ENCODE measurements at places on chromosomes 16 and 17.

GRCh38 chr17:63407741-63408330, 38.3 kb downstream of the CYB561 start:
- no peak for DNase-seq

DNA sequence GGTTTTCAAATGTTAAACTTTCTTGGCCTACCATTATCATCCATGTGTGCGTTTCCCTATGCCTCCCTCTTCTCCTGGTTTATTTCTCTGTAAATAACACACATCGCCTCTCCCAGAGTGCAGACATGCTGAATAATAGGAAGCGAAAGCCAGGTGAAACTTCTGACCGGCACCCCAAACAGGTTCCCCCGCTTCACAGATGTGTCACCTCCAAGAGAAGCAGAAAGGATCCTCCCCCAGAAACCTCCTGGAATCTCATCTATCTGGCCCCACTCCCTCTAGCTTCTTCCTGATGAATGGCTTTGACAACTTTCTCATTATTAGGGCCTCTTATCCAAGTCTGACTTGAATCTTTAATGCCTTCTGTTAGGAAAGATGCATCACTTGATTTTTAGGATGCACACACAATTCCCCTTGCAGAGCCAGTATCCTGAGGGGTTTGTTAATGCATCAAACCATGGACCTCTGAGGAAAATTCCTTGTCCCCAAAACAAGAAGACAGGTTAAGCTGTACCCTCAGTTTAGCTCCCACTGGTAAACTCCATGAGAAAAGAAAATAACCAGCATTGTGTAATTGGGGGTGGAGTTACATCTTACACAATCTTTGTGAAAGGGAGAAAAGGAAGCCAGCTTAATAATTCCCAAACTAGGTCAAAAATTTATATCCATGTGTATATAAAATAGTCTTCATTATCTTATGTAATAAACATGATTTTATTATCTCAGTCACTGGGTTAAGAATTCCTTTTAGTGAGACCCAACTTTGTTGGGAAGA, 20.1 kb upstream of the HYDIN start:
- DNase-seq = no peak

DNA sequence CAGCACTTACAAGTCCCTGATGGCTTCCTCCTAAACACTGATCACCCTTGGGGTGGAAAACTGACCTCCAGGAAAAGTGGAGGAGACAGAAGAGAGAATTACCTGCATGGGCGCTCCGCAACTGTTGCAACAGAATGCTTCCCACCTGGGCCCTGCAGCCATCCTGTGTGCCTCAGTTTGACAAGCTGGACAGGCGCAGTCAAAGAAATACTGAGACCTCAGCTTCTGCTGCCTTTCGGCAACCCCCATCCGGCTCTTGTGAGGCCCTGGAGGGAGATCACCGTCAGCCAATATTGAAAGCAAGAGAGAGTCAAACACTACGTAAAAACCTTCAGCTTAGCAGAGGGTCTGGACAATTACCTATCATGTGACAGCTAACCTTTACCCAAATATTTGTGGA, 24.8 kb downstream of the SERPINF1 start:
- no peak for DNase-seq

- DNase-seq = no peak
Measured at GRCh38 chr16:68346892-68347480, 36.2 kb downstream of the PRMT7 start.

DNA sequence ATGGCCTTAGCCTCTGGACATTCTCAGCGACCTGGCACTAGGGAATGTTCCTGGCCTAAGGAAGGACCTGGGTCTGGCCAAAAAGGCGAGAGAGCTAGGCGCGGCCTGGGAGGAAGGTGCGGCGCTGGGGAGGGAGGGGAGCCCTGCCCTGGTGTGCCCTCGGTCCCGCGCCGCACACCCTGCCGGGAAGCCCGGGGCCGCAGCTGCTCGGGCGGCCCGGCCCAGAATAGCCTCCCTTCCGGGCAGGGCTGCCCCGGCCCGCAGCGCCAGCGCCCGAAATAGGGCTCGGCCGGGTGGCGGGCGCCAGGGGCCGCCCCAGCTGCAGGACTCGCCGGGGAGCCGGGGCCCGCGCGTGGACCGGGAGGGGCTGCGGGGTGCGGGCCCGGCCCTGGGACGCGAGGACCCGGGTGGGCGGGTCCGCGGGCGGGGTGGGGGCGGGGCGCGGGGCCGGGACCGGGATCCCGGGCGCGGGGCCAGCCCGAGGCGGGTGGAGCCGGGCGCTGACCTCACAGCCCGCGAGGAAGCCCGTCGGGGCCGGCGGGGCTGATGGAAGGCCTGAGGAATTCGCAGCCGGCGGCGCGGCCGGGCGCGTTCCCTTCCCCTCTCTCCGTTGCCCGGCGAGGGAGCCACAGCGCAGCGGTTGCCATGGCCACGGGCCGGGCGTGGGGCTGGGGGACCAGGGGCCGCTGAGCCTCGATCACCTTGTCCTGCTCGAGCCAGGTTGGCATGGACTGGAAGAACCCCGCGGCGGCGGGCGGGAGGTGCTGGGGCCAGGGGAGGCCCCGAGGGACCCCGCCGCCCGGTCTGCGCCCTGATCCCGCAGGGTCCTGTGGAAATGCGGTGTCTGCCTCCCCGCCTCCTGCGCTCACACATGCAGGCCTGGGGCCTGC, 18.1 kb downstream of the SOCS3 start:
- DNase-seq = no peak

- DNase-seq = no peak
Measured at GRCh38 chr17:43169561-43170139, 1.4 kb upstream of the NBR1 start.

DNA sequence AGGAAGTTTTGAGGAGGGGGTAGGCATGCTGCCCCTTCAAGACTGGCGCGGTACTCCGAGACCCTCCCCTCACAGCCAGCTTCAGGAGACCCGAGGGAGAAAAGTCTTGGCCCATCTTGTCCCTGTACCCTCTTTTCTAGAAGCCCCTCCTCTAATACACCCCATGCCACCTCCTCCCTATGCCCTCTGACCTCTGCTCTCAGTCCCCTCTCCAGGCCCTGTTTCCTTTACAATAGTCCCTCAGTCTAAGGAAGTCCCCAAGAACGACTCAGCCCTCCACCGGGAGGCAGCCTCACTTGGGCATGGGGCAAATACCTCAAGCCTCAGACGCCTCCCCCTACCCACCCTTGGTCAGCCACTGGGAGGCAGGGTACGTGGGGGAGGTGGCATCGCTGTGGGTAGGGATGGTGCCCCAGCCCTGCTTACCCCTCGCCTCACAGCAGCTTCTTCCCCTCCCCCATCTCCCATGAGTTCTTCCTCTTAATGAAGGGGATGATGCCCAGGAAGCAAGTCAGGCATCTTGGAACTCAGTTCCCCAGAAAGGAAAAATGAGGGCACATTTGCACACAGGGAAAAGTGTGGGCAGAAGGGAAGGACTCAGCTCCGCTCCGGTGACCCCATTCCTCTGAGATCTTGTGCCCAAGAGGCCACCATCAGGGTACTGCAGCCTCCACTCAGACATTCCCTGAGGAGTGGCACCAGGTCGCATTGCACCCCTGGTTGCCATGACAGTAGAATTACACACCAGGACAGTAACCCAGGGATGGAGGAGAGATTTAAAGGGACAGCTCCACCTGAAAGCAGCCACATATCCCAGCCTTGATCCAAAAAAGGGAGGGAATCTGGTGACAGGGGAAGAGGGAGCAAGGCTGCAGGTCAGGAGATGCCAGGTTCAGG, 6.2 kb downstream of the MPP2 start:
- no peak for DNase-seq

- DNase-seq = no peak
Measured at GRCh38 chr16:27703121-27703520, 153.2 kb downstream of the KATNIP start.

DNA sequence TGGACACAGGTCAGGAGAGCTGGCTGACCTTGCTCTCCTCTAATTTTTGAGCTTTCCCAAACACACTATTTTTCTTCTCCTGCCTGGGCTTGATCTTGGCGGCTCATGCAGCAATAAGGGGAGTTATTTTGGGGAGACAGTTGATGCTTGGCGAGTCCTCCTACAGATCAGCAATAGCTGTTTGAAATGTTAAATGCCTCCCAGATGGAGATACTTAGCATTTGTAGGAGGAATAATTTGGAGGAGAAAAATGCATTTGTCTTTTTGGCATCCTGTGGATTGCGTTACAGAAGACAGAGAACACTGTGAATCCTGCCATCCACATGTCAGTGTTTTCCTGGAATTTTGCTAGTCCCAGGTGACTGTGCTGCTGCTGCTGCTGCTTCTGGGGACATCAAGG, 328.0 kb upstream of the XYLT1 start:
- no peak for DNase-seq

GRCh38 chr17:44333371-44333770, 8.7 kb upstream of the SLC25A39 start:
- no peak for DNase-seq

GRCh38 chr16:71467810-71468209, 5.8 kb upstream of the ZNF23 start:
- no peak for DNase-seq

DNA sequence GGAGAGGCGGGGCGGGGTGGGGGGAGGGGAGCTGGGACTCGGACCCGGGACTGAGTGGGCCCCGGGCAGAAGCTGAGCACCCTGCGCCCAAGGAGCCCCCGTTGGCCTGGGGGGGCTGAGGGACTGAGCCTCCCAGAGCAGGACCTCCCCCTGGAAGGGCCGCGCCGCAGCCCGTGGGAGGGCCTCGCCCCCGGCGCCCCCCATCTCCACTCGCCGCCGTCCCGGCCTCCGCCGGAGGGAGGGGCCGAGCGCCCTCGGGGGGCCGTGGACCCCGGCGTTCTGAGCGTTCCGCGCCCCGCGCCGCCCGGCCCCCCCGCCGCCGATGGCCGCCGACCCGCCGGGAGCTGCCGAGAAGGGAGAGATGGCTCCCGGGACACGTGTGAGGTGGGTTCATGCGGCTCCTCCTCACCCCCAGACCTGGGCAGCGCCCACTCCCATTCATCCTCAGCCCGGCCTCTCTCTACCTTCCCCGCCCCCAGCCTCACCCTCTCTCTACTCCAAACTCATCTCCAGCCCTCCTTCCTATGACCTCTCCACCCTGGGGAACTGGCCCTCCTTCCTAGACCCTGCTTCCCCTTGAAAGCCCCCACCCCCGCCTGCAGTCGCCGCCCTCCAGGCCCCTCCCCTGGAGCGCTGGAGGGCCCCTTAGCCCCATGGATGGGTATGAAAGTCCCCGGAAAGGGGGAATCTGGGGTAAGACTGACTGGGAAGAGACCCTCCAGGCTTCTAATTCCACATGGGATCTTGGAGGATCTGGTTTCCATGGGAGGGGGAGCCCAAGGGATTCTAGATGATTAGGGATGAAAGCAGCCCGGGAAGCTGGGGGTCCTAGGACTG, 922 bp downstream of the FBXL19 start:
- DNase-seq = no peak

DNA sequence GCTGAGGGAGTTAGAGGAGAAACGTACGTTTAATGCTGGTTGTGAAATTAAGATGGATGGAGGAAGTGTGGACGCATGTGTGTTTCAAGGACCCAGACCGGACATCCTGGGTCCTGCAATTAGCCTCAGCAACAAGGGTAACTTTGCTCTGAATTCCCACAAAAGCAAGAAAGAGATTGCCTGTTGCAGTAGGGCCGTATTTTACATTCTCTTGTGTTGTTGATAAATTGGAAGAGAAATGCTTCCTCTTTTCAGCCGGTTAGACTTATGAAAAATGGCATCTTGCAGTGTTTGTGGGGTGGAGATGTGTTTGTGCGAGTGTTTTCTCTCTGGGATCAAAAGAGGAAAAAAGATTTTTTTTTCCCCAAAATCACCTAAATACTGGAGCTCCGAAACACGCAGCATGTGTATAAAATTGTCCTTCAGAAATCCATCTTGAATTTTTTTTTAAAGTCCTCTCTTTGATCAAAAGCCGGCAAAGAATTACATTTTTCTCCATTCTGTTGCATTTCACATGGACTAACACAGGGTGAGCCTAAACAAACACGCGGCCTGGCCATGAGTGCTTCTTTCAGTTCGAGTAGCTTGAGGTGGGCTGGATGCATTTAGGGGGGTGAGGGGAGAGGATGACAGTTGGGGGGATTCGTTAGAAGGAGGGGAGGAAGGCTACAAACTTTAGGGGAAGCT, 251.6 kb downstream of the C16orf95 start:
- no peak for DNase-seq

DNA sequence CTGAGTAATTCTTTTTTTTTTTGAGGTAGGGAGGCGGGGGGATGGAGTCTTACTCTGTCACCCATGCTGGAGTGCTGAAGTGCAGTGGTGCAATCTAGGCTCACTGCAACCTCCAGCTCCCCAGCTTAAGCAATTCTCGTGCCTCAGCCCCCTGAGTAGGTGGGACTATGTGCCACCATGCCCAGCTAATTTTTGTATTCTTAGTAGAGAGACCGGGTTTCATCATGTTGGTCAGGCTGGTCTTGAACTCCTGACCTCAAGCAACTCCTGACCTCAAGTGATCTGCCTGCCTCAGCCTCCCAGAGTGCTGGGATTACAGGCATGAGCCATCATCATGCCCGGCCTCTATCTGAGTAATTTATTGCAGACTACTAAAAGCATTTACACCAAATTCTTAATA, 19.4 kb downstream of the KPNB1 start:
- no peak for DNase-seq

GRCh38 chr17:930258-930657, 49.3 kb downstream of the NXN start:
- DNase-seq = no peak

DNA sequence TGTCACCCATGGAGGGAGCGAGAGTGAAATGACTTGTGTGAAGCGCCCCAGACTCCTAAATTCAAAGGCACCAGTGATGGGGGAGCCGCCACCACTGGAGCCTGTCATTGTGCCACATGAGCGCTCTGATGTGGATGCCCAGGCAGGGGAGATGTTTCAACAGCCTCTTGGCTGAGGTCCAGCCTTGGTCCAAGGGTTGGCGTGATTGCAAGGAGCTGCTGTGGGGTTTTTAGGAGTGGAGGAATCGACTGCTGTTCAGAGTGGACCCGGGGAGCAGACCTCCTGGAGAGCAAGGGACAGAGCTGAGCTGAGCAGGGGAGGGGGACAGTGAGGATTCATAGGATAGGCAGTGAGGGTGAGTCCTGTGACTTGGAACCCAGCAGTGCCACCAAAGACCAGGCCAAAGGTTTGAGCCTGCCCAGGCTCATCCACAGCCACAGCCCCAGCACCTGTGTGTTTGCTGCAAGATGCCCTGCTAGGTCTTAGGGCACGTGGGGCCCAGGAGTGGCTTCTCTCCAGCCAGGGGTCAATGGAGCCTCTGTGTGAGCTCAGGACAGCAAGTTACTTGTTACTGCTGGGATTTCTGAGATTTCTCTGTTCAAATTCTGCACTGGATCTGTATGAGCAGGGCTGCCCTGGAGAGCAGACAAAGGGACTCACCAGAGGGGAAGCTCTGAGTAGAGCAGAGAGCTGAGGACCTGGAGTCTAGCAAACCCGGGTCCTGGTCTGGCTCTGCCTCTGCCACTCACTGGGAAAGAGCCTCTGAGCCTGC, 20.3 kb downstream of the RHBDL3 start:
- DNase-seq = no peak

GRCh38 chr16:80594756-80595155, 54.0 kb downstream of the DYNLRB2 start:
- DNase-seq = no peak

DNA sequence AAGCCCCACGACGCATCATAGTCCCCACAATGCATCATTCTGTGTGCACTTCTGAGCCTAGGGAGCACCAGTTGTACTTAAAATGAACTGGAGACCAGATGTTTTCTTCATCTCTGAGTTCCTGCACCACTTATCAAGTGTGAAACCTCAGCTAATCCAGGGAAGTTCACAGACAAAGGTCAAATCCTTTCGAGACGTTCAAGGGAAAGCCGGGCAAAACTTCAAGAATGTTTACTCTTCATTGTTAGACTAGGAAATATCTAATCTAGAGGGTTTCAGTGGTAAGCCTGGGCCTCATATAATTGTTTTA, 4.6 kb upstream of the PMP22 start:
- no peak for DNase-seq

- DNase-seq = no peak
Measured at GRCh38 chr16:57593021-57593420, 35.4 kb upstream of the ADGRG1 start.
